Stimulated activated CD8-positive, alpha-beta memory T cell treated with anti-CD3 and anti-CD28 coated beads, Interleukin-4, amount 100 ng/mL, for 48 hours (primary cell): ENCODE measurements at places on chromosomes 1 and 21.

DNA sequence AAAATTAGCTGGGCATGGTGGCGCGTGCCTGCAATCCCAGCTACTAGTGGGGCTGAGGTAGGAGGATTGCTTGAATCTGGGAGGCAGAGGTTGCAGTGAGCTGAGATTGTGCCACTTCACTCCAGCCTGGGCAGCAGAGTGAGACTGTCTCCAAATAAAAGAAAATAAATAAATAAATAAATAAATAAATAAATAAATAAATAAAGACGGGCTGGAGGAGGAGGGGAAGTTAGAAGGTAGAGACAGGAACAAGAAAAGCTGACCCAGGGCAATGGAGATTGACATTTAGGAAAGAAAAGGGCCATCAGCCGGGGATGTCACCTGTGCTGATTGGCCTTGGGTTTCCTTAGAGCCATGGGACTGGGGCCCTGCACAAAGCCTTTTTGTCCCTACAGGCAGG, 153.7 kb upstream of the IGSF21 start:
- no peak for DNase-seq

DNA sequence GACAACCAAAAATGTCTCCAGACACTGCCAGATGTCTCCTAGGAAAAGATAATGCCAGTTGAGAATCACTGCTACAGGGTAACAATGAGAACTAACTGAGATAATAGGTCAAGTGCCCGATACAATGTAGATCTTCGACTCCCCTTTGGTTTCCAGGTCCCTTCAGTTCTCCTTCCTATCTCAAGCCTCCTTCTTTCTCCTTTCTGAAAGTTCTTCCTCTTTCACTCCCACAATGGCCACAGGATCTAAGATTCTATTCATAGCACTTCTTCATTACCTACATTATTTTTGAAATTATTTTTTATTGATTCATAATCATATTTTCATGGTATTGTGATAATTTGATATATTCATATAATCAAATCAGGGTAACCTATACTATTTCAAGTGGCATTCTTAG, 6.3 kb downstream of the PFDN2 start:
- no peak for DNase-seq

GRCh38 chr1:1124786-1125642, 9.1 kb upstream of the C1orf159 start:
- DNase-seq, result no peak

- peak; percentile 42 for DNase-seq
These were observed 42.5 kb downstream of the CNST start for GRCh38 chr1:246608616-246609376.

GRCh38 chr1:14184454-14184853, 414.0 kb upstream of the KAZN start:
- no peak for DNase-seq

DNA sequence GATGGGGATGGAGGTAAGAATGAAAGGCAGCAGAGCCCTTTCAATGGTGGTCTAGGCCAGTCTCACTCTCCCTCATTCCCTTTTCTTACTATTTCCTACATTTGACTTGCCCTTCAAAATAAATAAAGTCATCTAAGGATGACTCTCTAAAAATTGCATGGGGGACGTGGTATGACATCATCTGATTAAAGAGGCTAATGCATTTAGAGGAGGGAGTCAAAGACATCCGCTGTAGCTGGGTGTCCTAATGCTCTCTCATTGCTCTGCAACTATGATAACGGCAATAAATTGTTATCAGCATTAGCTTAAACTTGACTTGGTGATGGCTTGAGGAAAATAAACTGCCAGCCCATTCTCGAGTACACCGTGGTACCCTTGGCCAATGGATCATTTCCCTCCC, 225.6 kb upstream of the PBX1 start:
- DNase-seq, result no peak

DNA sequence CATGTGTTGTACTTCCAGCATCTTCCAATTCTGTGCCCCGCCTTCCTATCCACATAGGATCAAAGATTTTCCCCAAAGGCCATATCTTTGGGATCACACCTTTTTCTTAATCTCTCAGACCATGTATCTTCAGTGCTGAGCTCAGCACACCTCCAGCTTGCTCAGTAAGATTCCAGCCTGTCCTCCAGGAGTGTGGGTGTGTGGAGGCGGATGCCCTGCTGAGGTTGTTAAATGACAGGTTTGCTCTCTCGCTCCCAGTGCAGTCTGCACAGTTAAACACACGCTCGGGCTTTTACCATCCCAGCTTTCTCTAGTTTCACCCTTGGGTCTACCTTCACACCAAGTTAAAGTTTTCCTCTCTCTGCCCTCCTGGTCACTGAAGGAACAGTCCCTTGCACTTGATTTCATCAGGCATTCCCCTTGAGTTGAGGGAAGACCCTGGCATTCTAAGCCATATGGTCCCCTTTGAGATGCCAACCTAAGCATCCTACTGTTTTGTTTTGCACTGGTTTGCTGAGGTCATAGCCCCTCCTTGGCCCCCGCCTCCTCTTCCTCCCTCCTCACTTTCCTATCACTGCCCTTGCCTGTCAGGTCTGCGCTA, 13.7 kb downstream of the MYOG start:
- DNase-seq, result no peak

DNA sequence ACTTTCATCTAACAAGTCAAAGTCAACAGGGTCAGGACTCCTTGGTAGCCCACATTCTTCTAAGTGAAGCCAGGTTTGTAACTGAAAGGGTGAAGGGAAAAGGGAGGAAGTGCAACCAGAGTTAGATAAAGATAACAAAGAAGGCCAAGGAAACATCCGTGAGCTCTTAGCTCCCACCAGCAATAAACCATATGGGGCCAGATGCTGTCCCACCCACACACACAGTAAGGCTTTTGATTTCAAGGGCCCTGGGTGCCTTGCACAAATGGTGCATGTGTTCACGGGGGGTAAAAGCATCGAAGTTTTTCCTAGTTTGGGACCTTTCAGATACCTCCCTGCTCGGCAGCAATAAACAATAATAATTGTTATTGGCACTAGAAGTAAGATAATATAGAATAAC, 5.1 kb upstream of the TIAM1 start:
- DNase-seq, result no peak

- DNase-seq, result no peak
These were observed 134.0 kb downstream of the FAM78B start for GRCh38 chr1:166032572-166033371.

GRCh38 chr1:178644308-178645120, 80.5 kb upstream of the RALGPS2 start:
- no peak for DNase-seq

- no peak for DNase-seq
These were observed 72.9 kb downstream of the HLCS start for GRCh38 chr21:36893581-36893980.

- DNase-seq, result no peak
These were observed 18.2 kb upstream of the GJB5 start for GRCh38 chr1:34736692-34737091.

- DNase-seq, result no peak
These were observed 19.0 kb upstream of the CASQ1 start for GRCh38 chr1:160171354-160171753.

DNA sequence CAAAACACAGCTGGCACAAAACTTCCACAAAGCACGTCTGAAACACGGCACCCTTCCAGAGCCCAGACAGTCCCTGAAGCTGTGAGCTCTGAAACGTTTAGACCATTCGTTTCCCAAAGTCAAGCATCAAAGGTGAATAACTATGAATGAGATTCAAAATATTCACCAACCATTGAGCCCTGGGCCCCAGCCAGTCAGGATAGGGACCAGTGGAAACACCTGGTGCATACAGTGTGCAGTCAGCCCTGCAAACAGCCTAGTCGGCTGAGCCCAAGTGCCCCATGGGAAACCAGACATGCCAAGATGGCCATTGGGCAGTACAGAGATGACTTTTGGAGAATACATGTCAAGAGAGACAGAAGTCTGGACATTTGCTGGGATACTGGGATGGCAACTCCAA, 90.4 kb upstream of the EDN2 start:
- DNase-seq, result no peak

GRCh38 chr1:162028726-162029125, 5.1 kb upstream of the OLFML2B start:
- no peak for DNase-seq

GRCh38 chr21:44919111-44919912, 1.4 kb downstream of the ITGB2 start:
- DNase-seq, result peak; percentile 63

DNA sequence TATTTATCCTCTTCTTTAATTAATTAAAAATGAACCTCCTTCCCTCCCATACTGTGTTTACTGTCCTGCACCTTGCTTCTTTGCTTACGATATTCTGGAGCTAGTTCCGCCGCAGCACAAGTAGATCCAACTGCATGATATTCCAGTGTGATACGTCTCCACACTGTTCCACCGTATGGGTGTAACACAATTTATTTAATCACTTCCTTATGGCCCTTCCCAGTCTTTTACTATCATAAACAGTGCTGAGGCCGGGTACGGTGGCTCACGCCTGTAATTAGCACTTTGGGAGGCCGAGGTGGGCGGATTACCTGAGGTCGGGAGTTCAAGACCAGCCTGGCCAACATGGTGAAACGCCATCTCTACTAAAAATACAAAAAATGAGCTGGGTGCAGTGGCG, 25.7 kb downstream of the CNST start:
- no peak for DNase-seq

GRCh38 chr1:227754958-227755357, 19.7 kb downstream of the SNAP47 start:
- DNase-seq, result no peak

GRCh38 chr1:43306688-43307457, 6.1 kb downstream of the TIE1 start:
- DNase-seq, result no peak

- no peak for DNase-seq
These were observed 201.4 kb upstream of the BRINP3 start for GRCh38 chr1:190679044-190679443.

DNA sequence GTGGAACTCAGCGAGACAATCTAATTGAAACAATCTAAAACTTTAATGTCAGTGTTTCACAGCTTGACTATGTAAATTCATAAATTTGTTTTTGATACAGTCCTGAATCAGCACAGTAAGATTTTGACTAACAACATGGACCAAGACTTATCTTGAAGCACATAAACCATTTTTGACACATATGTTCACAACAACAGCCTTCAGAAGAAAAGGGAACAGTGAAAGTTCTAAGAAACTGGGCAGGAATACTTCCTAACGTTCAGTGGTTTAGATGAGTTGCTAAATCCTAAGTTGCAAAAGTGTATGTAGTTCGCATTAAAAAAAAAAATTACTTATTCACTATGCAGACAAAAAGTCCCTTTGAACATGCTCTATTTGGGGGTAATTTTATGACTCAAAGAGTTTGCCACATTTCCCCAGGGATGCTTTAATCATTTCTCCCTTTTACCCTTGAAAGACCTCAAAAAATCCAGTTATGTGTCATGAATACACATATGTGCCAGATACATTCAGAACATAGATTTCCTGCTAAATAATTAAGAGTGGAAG, 120.2 kb downstream of the MRPL39 start:
- no peak for DNase-seq

GRCh38 chr1:227308367-227309336, 9.6 kb downstream of the CDC42BPA start:
- DNase-seq, result no peak

GRCh38 chr1:107804741-107805140, 160.2 kb downstream of the VAV3 start:
- DNase-seq, result no peak

DNA sequence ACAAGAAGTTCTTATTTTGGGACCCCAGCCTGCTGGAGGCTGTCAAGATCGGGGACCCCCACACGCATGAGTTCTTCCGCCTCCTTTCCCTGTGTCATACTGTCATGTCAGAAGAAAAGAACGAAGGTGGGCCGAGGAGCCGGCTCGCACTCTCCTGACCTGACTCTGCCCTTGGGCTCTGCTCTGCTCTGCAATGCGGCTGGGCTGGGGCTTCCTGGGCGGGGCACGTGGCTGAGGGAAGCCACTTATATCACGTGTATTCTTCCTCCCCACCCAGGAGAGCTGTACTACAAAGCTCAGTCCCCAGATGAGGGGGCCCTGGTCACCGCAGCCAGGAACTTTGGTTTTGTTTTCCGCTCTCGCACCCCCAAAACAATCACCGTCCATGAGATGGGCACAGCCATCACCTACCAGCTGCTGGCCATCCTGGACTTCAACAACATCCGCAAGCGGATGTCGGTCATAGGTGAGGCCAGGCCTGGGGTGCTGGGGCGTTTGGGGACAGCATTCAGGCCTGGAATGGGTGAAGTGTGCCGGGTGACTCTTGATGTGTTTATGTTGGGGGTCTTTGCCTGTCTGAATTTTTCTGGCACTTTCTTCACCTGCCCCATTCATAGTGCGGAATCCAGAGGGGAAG, 17.6 kb downstream of the ATP8B2 start:
- DNase-seq, result peak; percentile 81

GRCh38 chr1:7389906-7390603, 381.0 kb upstream of the VAMP3 start:
- no peak for DNase-seq

GRCh38 chr1:235918465-235918864, 51.8 kb upstream of the LYST start:
- no peak for DNase-seq

DNA sequence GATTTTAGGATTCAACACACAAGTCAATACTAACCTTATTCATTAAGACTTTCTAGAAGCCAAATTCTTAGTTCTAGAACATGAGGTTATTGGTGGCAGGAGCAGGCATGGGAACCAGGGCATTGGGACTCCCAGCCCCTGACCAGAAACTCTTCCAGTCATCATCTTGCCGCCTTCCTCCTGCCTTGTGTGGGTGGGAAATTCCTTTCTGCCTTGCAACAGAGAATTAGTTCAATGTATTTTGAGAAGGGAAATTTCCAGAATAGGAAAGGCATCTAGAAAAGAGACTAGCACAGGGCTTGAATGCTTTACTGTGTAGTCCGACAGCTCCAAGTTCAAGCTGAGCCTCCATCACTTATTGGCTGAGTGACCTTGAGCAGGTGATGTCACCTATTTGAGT, 8.7 kb downstream of the GRHL3 start:
- DNase-seq, result no peak

DNA sequence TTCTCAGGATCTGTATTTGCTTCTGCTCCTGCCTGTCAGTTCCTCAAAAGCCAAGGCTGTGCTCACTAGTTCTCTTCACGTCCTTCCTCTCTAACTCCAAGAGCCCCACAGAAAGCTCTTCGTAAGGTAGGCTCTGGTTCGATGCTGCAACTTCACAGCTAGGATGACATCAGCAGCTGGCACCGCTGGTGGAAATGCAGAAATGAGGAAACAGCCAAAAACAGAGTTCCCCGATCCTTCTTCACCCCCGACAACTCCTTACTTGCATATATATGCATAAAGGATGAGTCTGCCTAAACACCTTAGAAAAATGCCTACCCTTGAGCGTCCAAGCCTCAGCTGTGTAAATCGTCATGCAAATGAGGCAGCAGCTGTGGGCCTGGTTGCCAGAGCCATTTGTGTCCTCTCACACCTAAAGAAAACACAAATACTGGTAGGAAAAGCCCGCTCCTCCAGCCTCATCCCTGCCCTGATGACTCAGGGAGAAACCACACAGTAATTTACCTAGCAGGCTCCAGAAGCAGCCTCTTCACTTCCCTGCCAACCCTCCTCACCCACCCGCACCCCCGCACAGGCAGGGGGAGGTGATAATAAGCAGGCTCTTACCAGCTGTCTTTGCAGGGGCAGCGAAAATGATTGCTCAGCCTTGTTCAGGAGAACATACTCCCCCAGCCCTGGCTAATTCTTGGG, 28.2 kb downstream of the BATF3 start:
- no peak for DNase-seq

- no peak for DNase-seq
These were observed 56.1 kb downstream of the NTPCR start for GRCh38 chr1:233006541-233006973.

- no peak for DNase-seq
These were observed 533.7 kb upstream of the PKN2 start for GRCh38 chr1:88150330-88150729.

GRCh38 chr1:239761509-239761908, 330.2 kb upstream of the FMN2 start:
- DNase-seq, result no peak

- no peak for DNase-seq
These were observed 133.5 kb downstream of the UCK2 start for GRCh38 chr1:165960881-165961280.
